ENCODE measurements at places on chromosomes 6 and 20.

GRCh38 chr6:138972226-138972665 is 15.8 kb downstream of the REPS1 start:
- DNase-seq = no peak

DNA sequence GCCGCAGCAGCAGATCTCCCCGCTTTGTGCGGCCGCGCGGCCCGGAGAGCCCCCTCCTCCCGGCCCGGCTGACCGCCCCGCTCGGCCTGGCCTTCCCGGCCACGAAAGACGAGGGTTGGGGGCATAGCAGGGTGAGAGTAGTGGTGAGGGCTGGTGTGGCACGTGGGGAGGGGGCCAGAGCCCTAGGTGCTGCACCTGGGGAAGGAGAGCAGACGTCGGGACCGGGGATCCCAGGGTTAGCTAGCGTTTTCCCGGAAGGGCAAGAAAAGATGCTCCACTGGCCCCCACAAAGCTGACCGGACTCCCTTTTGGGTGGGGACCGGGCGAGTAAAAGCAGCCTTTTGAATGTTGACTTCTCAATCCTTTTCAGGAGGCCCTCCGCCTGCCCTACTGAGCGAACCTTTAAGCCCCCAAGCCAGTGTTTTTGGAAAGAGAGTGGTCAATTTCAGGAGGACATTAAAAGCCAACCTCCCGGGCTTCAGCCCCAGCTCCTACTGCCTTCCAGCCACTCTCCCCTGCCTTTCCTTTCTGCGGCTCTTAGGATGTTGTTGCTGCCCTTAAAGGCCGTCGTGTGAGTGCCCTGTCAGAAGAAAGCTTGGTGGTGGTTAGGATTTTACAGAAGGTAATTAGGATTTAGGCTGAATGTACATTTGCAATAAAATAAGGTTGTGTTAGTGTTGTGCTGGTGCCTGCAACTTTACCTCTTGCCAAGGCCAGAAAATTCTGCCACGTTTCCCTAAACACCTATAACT is 648 bp upstream of the BACH2 start:
- DNase-seq = no peak

GRCh38 chr20:53708129-53708968 is 114.7 kb upstream of the ZNF217 start:
- no peak for DNase-seq

DNA sequence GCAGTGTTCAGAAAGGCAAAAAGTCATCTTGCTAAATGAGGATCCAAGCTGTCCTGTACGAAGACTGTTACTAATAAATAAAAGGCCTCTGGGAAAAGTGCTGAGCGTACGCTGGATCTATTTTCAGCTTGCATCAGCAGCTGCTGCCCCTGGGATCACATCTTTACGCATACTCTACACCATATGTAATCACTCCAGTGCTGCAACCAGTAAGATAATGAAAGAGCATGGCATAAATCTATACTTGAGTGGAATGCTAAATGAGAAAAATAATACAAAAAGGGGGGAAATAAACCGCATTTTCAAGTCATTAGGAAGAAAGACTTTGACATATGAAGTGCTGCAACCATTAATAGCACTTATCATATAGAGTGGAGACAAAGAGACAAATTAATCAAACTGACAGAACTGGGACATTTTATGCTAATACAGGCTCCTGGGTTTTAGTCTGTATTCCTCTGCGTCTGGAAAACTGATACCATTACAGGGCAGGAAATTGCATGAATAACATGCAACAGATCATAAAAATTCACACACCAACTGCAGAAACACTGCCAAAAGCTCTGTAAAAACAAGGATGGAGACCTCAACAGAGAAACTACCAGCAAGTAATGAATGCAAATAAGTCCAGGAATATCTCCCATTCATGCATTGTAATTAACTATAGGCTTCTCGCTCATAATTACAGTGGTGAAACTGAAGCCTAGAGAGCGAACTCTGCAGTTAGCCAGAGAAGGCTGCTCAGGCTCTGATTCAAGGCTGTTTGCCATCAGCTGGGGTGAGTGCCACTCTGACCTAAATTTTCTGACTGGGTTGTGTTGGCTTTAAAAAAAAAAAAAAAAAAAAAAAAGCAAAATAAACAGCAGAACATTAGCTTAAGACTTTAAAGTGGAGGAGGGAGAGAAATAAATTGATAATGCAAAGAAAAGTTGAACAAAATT is 83.8 kb downstream of the GJA10 start:
- DNase-seq = peak; percentile 36

DNA sequence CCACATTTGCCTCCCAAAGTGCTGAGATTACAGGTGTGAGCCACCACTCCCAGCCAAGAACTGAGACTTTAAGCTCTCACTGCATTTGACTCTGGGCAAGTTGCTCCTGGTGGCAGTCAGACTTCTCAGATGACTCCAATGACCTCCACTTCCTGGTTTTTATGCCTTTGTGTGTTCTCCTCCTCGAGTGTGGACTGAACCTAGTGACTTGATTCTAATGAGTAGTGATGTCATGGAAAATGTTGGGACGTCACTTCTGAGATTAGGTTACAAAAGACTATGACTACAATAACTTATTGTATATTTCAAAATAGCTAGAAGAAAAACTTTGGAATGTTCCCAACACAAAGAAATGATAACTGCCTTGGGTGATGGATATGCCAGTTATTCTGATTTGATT is 12.0 kb downstream of the SPINT3 start:
- no peak for DNase-seq

DNA sequence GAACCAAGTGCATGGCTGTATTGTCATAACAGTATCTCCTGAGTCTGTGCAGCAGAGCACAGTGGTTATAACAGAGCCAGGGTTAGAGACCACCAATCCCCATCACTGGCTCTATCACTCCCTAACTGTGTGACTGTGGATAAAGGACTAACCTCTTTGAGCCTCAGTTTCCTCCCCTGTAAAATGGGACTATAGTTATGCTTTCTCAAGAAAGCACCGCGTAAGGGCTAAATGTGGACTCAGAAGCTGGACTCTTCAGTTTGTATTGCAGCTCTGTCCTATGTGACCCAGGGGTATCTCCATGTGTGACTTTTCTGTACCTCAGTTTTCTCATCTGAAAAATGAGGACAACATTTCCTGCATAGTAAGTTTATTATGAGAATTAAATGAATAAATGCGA is 59.9 kb downstream of the TRAM2 start:
- no peak for DNase-seq

- DNase-seq = no peak
Measured at GRCh38 chr6:82076916-82077315, 170.6 kb downstream of the IBTK start.
